Aorta (tissue), 5 donors: ENCODE measurements at places on chromosomes 1 and 21. TPM values are rescaled to one million over a fixed set of nuclear protein-coding genes. Genes with fewer than 3 reads are reported as not detected.

DNA sequence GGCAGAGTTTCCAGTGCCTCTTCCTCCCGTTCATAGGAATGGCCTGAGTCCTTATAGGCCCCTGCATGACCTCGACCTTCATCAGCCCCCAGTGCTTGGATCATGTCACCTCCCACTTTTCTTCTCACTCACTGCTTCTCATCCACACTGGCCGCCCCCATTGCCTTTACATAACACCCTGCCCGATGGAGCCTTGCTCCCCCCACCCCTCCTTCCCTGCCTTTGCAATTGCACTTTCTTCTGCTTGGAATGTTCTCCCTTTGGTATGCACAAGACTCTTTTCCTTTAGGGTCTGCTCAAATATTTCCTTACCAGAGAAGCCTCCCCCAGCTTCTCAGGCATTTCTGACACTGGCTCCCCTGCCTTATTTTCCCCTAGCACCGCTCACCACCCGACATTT, 125.2 kb upstream of the KCNJ6 start:
- no peak for DNase-seq

- no peak for DNase-seq
Observed at GRCh38 chr1:87330885-87331364, 2.2 kb downstream of the LMO4 start.

GRCh38 chr21:27805696-27806095, 838.8 kb upstream of the ADAMTS5 start:
- DNase-seq, result no peak

DNA sequence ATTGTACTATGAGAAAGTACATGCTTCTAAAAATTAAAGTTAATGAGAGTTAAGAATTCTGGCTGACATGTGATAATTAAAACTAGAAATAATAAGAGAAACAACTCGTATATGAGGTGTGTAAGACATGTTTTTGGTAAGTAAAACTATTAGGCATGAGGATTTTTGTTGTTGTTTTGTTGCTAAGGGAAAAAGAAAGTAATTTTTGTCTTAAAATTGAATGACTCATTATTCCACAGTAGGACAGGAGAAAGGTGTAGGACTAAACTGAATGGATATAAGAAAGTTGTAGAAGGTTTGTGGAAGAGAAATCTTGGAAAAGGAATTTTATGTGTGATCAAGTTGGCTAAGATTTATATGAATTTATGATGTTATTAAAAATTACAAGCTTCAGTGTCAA, 54.8 kb downstream of the TBX19 start:
- DNase-seq, result no peak

INSRR gene
- 0.51 TPM for total RNA-seq

CD34 gene
- 61.4 TPM for total RNA-seq

CACHD1 gene
- 26.5 TPM for total RNA-seq
